Jurkat, Clone E6-1 (cell line): ENCODE measurements at places on chromosomes 6 and 20.

DNA sequence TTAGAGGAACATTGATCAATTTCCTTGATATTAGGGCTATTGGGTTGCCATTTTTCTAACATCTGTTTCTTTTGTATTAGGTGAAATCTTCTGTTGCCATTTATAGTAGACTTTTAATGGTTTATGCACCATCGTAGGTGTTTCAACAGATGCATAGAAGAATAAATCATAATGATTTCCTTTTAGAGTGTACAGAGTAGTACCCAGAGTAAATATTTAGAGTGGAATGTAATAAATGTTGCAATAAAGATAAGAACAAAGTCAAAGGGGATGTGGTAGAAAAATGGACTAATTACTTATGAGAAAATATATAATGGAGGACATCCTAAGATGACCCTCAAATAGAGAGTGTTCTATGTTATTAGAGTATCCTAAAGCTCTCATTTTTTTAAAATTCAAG, 643.0 kb upstream of the CITED2 start:
- DNase-seq, result no peak

- no peak for DNase-seq
These were observed 23.0 kb downstream of the RNASET2 start for GRCh38 chr6:166933396-166933795.

DNA sequence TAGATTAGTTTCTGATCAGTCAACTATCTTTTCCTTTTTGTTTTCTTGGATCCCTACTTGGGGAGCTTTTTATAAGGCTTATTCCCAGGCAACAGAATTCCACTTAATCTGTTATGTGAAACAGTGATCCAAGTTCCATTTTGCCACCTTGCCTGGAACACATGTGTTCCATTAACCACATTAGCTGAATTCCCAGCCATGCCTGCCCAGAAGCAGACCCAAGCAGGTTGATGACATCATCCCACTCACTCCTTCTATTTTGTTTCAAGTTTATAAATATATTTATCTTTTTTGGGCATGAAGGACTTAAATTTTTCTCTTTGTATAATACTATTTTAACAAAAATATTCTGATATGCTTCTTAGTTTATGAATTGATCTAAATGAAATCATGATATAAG, 587.4 kb downstream of the GRIK2 start:
- DNase-seq, result no peak

DNA sequence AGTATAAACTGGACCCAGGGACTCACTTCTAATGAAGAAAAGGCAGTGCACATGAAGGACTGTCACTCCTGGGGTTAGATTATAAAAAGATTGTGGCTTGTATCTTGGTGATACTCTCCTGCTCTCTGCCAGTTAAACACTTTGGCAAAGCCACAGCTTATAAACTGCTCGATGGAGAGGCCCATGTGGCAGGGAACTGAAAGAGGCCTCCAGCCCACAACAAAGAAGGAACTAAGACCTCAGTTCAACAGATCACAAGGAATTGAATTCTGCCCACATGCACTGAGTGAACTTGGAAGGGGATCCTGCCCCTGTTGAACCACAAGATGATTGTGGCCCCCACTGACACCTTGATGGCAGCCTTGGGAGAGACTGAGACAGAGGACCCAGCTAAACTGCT, 363.8 kb downstream of the CBLN4 start:
- DNase-seq, result peak; percentile 42

DNA sequence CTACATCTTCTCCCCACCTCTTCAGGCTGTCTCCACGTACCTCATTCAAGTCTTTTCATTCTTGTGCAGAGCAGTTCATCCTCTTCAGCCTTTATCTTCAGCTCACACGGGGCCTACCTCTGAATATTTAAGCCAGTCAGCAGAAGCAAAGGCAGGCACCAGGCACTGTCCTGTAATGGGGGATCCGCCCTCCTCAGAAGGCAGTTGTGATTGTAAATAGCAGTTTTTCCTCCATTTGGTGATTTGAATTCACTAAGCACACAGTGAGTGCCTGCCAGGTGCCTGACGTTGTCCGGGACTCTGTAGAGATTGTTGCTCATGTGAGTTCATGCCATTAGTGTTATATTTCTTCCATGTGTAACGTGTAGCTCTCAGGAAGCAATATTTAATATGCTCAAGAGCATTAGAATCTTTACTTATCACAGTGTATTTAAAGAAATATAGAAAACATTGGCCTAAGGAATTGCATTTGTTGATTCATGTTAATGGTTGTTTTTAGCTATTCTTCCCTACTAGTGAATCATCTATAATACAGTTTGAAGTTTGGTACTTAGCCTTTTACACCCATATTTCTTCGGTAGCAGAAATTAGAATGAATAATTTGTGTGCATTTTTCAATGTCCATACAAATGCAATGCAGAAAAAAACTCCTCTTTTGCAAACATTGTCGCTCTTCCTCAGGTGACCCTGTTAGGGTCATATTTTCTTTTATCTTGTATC, 17.9 kb downstream of the BPHL start:
- no peak for DNase-seq

DNA sequence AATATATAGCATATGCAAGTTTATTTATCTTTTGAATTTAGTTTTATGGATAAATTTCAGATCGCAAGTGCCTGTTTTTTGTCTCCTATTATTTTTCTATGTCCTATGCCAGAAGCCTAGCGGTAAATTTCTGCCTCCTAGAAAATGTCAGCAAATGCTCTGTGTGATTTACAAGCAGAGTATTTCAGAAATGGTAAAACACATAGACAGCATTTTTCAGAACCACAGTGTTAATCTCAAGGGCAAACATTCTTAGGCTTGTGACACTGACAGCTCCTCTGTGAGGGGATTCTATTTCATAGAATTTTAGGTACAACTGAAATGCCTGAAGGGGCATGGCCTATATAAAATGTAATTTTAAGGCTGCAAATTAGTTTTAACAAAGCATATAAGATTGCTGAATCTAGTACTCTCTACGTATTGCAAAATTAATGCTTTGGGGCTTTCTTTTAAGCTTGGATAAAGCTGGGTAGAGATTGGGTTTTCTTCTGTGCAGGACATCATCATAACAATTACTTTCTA, 89.9 kb upstream of the PTCHD4 start:
- DNase-seq, result no peak

GRCh38 chr6:35485402-35485877, 11.4 kb downstream of the TEAD3 start:
- DNase-seq, result no peak

DNA sequence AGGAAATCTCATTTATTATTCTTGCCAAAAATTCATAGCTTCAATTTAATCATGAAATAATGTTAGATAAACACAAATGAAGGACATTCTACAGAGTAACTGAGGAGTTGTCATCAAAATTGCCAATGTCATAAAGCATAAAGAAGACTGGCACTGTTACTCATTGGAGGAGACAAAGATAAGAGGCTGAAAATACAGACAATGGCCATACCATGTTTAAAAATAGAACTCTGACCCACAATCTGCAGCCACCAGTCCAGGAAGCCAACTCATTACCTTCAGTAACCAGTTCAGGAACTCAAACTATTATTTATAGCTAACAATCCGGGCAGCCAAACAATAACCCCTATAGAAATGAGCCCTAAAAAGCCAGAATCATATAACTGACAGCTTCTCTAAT, 795.6 kb downstream of the TENT5A start:
- no peak for DNase-seq

GRCh38 chr20:20073801-20074371, 21.6 kb downstream of the CFAP61 start:
- DNase-seq, result no peak

GRCh38 chr6:156185113-156185512, 592.1 kb upstream of the ARID1B start:
- no peak for DNase-seq

- DNase-seq, result no peak
These were observed 5.0 kb upstream of the INSM1 start for GRCh38 chr20:20362774-20363433.

DNA sequence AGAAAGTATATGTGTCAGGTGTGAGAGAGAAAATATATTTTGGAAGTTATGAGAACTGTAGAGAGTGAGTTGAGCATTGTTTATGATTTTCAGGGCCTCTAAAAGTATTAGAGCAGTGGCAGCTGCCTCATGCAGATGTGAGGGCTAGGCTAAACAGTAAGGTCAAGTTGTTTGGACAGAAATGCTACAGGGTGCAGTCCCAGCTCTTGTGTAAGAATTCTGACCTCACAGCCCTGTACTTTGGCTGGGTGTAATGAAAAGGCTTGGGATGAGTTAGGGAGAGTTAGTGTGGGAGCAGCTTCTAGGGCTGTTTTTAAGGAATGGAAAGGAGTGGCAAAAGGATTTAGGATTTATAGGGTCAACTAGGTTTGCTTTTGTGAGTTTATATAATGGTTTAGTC, 764.8 kb upstream of the ADGRB3 start:
- DNase-seq, result no peak

DNA sequence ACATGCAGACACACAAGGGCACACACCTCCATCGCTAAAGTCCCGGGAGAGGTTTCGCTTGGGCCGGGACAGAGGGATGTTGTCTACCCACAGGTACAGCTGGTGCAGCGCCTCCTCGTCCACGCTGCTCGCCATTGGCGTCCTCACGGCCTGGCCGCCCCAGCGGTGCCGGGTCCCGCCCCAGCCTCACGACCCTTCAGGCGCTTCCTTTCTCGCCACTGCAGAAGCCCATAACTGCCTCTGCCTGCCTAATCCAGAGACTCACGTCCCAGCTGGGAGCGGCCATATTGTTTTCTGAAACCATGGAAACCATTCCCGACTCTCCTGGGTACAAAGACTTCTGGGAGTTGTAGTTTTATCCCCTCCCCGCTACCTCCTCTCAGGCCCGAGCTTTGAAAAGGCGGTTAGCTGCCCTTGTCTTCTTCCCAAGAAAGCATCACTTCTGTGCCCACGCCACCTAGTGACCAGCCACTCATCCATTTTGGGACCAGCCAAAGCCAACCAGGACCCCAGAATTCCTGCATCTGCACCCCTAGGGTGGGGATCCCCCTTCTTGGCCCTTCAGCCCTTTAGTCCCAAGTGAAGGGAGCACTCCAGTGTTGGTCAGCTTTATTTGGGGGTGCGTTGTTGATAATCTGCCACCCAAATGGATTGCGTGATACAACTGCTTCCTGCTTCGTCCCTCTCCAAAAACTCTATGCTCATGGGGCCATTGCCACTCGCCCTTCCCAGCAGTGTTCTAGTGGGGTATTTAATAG, at the start of gene SPEF1:
SPEF1 (minus strand) TSS at position 296 of the 758 bp plus-strand sequence; CDS start at position 135, 161 bp downstream.
- DNase-seq, result peak; percentile 39

DNA sequence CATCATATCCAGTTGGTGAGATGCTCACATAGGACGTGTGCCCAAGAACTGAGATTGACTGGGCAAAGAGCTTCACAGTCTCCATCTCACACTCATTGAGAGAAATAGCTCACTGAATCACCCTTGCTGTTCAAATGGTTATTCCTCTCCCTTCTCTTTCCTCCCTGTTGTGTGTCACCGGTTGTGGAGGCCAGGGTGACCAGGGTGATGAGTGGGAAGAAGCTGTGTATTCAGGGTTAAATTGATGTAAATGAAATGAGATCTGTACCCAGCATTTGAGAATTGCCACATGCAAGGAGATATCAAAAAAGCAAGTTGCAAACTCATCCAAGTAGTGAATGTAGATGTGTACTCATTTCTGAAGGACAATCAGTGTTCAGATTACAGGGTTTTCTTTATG, 36.6 kb upstream of the VAPB start:
- no peak for DNase-seq

DNA sequence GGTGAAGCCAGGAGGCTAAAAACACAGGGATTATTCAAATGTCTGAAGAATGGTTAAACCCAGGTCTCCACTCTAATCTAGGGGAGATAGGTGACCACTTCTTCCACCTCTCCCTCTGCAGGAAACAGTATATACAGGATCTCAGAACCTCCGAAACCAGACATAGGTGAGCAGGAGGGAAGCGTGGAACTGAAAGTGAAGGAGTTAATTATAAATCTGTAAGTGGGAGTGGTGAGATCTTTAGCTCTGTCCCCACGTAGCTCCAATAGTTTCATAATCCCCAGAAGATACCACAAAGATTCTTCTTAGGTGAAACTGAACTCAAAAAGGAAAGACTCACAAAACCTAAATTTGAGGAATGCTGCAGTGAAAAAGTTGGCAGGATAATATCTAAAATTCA, 76.8 kb downstream of the THEMIS start:
- no peak for DNase-seq

GRCh38 chr6:139515511-139515910, 141.1 kb upstream of the CITED2 start:
- DNase-seq, result no peak

- no peak for DNase-seq
These were observed 92.5 kb upstream of the ADGRF1 start for GRCh38 chr6:47134476-47135189.

DNA sequence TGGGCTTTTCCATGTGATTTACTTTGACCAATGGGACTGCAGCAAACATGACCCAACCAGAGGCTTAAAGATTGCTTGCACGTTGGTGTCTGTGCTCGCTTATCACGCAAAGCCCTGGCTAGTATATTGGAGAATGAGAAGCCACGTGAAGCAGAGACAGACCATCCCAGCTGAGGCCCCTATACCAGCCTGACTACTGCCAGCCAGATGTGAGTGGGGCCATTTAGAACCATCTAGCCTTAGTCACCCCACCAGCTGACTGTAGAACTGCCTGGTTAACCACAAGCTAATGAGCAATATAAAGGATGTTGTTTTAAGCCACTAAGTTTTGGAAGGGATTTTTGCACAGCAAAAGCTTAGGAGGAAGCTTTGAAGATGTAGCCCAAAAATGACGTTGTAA, 74.5 kb downstream of the MACROD2 start:
- DNase-seq, result no peak

- no peak for DNase-seq
These were observed 302.0 kb upstream of the STXBP5 start for GRCh38 chr6:146901940-146902816.

- no peak for DNase-seq
These were observed 19.6 kb upstream of the MRAP2 start for GRCh38 chr6:84013931-84014330.

DNA sequence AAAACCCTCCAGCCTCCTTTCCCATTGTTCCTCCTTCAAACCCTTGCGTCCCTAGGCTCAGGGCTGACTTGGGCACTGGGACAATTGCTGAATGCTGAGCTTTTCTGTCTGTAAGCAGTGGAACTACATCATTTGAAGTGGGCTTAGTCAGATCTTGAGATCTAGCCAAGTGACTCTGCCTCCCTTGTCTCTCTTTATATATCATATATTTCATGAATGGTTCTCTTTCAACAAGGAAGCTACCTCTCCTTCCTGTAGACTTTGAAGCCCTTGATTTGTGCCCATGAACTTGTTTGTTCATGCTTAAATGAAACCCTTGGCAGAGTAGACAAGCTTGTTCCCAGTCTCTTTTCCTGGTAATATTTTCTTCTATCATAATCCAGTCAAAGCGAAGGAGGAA, 60.0 kb upstream of the KIF13A start:
- no peak for DNase-seq

DNA sequence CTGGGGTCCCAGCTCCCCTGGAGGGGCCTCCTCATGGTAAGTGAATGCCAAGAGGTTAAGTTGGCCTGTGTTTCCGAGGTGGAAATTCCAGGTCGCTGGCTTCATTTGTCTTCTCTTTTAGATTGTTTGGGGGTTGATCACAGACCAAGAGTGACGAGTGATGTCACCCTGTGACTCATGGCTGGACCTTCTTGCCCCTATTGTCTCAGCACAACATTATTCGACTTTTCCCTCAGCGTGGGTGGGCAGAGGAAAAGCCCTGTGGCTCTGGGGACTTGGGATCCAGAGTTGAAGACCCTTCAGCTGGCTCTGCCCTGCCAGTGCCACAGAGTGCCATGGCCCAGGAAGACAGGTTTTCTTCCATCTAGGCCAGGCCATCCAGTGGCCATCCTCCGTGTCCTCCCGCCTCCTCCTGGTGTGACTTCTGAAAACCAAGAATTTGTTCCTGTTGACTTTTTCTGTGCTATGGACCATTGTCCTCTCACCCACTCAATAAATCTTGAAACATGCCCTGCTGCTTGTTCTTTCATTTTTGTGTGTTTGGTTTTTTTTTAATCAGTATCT, 15.4 kb upstream of the SNHG17 start:
- DNase-seq, result no peak
